Cardiac septum (tissue), 1 donor: ENCODE measurements at places on chromosomes 2 and 18. TPM values are rescaled to one million over a fixed set of nuclear protein-coding genes. Genes with fewer than 3 reads are reported as not detected.

Gene LYPD6
- total RNA-seq, result 0.16 TPM

Gene RUFY4
- total RNA-seq, result not detected

Gene LOXHD1
- 0.48 TPM for total RNA-seq

Gene CAPN14
- total RNA-seq, result 0.16 TPM

Gene ABCG8
- total RNA-seq, result not detected

Gene SLC16A14
- 2.0 TPM for total RNA-seq

Gene CAPN13
- total RNA-seq, result not detected

Gene CASP10
- 5.0 TPM for total RNA-seq

Gene DPYSL5
- 0.19 TPM for total RNA-seq

Gene RAX
- total RNA-seq, result not detected

Gene BCL11A
- total RNA-seq, result 16.9 TPM

Gene MYOM1
- 878 TPM for total RNA-seq

Gene FAM117B
- total RNA-seq, result 1.2 TPM

Gene LHCGR
- 0.24 TPM for total RNA-seq

Gene PLGLB1
- 3.2 TPM for total RNA-seq

Gene TRABD2A
- total RNA-seq, result 0.54 TPM

Gene PIAS2
- total RNA-seq, result 36.8 TPM

Gene RSAD2
- total RNA-seq, result 4.6 TPM

Gene TGFA
- 0.73 TPM for total RNA-seq

Gene OSR1
- 1.4 TPM for total RNA-seq

Gene CTAGE1
- total RNA-seq, result 0.13 TPM

Gene IL1R2
- 1.0 TPM for total RNA-seq
